ENCODE measurements at places on chromosomes 5 and 9.

DNA sequence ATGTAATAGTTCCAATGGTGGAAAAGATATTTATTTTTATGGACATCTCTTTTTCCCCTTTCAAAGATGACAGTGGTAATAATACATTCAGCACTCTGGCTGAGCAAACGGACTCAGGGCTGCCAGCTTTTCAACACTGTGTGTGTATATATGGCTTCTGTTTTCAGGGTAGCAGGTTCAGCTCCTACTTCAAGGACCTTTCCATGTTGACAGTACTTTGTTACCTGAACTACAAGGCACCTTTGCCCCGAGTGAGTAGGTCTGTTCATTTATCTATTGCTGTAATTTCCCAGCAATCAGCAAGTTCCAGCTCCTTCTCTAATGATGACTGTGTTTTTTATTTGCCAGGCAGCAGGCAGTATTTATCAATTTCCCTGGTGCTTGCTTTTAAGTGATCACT is 387.4 kb upstream of the KIF2A start:
- no peak for DNase-seq

GRCh38 chr9:17075758-17076485 is 58.9 kb upstream of the CNTLN start:
- no peak for DNase-seq

- peak; percentile 62 for DNase-seq
Observed at GRCh38 chr5:143404416-143405062, 1.1 kb upstream of the NR3C1 start.

GRCh38 chr9:93222890-93223259 is 38.9 kb downstream of the WNK2 start:
- no peak for DNase-seq

DNA sequence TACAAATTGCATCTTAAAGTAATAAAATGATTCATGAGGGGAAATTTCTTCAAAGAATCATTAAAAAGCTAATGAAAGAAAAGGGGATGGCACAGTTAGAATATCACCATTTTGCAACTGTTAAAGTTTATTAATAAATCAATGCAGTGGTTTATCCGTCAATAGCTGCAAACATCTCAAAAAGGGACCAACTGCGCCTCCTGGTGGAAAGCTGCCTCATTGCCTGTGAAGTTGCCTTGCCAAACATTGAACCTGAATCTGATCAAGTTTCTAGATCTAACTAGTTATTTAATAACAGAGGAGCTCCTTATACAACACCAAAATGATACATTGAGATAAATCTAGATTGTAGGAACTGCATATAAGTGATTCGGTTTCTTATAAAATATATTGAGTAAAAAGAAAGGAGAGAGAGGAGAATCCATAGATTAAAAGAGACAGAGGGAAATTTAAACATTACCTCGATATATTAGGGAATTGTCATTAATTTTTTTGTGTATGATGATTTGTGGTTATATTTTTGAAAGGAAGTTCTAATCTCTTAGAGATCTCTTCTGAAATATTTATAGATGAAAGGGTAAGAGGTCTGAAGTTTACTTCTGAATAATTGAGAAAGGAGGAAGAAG is 6.9 kb upstream of the NDUFB6 start:
- DNase-seq, result peak; percentile 15

- no peak for DNase-seq
Observed at GRCh38 chr9:106468431-106468830, 394.5 kb upstream of the ZNF462 start.

GRCh38 chr5:27388755-27389154 is 350.4 kb upstream of the CDH9 start:
- DNase-seq, result no peak
